ENCODE measurements at places on chromosomes 5 and 9.

- no peak for DNase-seq
These were observed 198.9 kb downstream of the FANCC start for GRCh38 chr9:95118596-95118995.

DNA sequence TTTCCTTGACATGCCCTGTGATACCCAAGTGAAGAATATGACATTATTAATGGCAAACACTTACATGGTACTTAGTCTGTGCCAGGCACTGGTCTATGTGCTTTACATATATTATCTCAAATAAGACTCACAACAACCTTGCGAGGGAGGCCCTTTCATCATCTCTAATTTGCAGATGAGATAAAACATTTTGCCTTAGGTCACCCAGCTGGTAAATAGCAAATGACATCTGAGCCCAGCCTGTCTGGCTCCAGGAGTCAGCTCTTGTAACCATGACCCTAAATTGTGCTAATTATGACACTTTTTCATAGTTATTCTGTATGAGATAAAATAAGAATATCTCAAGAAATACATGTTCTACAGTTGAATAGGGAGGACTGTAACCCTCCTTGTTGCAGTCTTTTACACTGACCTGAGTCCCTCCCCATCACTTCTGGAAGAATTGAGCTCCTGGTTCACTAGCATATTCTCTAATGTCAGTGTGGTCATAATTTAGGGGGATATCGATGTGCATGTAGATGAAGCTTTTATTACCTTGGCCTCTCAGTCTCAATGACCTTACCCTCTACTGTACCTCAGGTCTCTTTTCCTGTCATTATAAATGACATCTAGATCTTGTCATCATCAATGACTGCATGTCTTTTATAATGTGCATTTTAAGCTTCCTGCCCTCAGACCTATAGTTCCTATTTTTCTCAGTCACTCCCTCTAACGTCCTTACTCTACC lies 126.1 kb upstream of the HAPLN1 start:
- no peak for DNase-seq

- DNase-seq: no peak
These were observed 8.9 kb downstream of the ARAP3 start for GRCh38 chr5:141672841-141673813.

GRCh38 chr9:109469646-109470358 lies 28.3 kb downstream of the PTPN3 start:
- peak; percentile 70 for DNase-seq

DNA sequence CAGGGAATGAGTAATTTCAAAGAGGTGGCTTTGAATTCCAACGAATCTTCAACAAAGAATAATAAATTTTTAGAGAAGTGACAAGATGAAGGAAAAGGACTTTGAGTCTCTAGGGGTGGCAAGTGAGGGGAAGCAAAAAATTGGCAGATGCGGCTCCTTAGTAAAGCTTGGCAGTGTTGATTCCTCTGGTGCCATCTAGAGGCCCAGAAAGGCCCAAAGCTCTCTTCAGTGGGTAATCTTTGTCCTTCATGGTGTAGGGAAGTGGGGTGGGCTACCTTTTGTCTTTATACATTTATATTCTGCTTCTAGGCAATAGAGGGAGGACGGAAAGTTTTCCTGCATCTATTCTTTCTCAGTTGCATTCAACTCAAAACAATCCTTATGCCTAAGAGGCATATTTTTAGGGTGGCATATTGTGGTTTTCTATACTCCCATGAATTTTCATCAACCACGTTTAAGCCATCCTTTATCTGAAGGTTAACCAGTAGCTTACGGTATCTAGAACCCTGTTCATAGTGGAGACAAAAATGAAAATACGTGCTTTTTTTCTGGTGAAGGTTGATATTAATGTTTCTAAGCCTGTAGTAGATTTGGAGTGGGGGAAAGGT lies 17.5 kb upstream of the ROPN1L start:
- no peak for DNase-seq

Measured in stimulated activated naive CD8-positive, alpha-beta T cell treated with anti-CD3 and anti-CD28 coated beads, Interleukin-15, Interleukin-2, amounts not matched to agents 100 U/mL and 50 U/mL, for 24 hours (primary cell).